ENCODE measurements at places on chromosomes 11 and 22.

GRCh38 chr11:6667733-6668374, 12.2 kb upstream of the DCHS1 start:
- DNase-seq = peak; percentile 28

DNA sequence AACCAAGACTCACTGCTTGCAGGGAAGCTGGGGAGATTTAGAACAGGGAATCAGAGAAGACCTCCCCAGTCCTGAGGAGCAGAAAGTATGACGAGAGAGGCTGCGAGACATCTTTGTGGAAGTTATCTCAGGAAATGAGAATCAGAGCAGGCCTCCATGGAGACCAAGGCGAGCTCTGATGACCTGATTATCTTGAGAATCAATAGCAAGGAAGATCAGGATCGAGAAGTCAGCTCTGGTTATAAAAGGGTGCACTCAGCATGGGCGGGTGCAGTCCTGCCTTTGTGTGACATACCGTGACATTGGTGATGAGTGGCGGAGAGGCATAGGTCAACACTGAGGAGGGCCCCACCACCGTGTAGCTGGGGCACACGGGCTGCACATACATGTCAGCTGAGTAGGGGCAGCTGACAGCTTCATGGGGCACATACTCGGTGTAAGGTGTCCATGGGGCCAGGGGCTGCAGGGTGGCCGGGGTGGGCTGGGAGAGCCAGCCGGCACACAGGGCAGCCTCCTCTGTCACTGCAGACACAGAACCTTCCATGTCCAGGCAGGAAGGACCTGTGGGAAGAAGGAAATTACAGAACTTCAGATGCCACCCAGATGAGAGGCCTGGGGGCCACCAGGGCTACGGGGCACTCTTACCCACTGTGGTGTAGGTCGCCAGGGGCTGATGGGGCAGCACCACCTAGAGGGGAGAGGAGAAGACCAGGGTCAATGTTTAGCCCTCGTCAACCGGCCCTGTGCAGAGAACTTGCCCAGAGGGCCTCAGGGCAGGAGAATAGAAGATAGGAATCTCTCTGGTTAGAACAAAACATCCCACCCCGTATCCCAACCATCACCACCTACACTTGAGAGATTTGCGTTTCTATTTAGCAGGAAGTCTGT, 21.7 kb downstream of the POU2AF1 start:
- no peak for DNase-seq

DNA sequence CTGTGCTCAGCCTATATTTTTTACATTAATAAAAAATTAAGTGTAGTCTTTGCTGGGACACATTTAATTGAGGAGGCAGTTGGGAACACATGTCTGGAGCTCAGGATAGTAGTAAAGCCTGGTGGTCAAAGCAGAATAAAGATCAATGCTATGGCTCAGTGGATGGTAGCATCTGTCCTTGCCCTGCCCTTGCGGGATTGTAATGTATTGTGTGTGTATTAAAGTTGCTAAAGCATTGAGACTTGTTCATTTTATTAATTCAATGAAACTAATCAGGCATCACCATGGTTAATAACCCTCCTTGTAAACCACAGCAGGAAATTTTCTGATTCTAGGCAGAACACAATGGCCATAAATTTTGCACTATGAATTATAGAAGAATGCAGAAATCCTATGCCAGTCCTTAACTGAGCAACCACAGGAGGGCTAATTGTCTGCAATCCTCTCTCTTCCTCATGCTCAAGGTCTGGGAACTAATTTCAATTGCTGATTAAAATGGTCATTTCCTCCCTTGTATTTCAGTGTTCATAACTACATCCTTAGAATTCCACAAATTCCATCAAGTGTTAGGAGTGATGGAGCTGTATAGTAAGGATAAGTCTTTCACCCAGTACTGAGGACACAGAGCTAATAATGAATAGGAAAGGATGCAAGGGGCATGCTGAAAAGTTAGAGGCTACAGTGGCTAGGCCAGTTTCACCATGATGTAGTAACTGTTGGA, 403.2 kb upstream of the DDI1 start:
- DNase-seq = no peak

GRCh38 chr11:59216641-59217564, 4.2 kb upstream of the MPEG1 start:
- no peak for DNase-seq

DNA sequence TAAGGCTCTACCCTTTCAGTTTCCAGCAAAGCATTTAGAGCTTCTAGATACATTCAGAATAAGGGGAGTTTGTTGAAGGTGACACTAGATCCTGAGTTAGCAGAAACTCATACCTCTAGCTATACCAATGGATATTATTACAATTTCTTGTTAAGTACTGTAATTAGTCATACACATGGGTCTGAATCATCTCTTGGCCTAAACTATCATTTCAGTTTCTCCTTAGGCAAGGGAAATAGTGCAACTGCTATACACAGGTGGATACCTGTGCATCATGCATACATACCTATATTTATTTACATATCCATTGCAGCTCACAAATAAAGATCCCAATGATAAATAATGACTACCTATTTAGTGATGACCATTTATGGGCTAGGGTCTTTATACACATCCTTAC, 45.1 kb upstream of the PAX6 start:
- DNase-seq = no peak

DNA sequence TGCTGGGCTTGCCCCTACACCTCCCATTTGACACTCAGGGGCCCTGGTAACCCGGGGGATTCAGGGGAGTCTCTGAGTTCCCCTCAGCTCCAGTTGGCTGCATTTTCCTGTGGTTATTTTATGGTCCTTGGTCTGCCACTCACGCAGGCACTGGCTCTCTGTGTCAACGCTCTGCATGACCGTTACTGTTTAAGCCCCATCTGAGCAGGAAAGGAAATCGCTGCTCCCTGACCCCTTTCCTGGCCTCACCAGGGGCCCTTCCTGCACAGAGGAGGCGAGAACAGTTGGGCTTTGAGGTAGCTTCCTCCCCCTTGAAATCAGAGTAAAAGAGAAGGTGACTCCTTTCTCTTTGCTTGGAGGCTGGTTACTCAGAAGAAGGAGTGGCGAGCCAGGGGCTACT, 2.4 kb downstream of the C1QTNF4 start:
- no peak for DNase-seq

DNA sequence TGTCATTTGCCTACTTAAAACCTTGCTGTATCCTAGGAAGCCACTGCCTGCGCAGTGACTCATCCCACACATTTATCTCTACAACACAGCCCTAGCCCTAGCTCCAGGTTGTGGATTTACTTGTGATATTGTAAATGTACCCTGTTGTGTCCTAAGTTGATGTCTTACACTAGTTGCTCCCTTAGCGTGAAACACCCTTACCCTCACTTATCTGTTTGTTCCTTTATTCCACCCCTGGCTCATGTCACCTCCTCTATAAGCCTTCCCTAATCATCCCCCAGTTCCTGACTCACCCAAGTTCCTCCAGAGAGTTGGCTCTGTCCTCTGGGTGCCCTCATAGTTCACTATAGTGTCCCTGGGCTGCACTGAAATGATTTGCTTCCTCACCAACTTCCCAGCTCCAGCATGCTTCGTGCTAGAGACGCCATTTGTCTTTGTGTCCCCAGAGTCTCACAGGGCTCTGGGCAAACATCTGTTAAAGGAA, 431.8 kb upstream of the FAT3 start:
- DNase-seq = no peak

- DNase-seq = no peak
Observed at GRCh38 chr22:20061481-20061861, 18.6 kb upstream of the DGCR8 start.

- DNase-seq = no peak
Observed at GRCh38 chr11:75899806-75900205, 84.8 kb downstream of the UVRAG start.

GRCh38 chr11:119388103-119388502, 6.6 kb upstream of the USP2 start:
- no peak for DNase-seq

DNA sequence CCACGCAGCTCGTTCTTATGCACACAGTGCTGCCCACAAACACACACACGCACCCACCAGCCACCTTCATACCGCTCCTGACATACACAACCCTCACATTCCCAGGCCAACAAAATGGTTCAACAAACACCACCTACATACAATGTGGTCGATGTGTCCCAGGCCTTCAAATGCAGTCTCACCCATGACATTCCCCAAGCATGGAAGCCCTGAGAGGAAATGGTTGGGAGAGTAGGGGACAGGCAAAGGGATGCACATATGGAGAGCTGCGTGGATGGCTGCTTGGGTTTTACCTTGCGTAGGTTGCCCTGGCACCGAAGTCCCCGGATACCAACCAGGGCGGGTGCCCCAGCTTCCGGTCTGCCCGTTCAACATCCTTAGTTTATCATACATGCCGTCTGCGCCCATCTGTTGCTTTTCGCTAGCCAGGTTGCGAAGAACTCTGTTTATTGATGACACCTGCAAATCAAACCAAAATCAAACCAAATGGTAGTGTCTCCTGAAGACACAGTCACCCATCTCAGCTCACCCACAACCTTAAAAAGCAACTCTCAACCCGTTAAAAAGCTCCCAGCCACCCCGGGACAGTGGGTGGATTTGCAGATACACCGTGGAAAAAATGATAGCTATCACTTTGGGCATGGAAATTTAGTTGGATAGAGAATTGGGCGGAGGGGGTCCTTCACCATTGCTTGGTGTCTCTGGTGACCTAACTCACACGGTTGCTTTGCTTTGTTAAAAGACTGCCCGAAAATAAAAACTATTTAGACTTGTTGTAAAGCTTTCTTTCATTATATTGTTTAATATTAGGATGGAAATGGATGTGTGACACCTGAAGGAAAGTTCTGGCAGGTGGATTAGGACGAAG, 10.5 kb downstream of the PAX6 start:
- DNase-seq = no peak

GRCh38 chr11:69912161-69912910, 93.1 kb upstream of the FGF3 start:
- DNase-seq = no peak

DNA sequence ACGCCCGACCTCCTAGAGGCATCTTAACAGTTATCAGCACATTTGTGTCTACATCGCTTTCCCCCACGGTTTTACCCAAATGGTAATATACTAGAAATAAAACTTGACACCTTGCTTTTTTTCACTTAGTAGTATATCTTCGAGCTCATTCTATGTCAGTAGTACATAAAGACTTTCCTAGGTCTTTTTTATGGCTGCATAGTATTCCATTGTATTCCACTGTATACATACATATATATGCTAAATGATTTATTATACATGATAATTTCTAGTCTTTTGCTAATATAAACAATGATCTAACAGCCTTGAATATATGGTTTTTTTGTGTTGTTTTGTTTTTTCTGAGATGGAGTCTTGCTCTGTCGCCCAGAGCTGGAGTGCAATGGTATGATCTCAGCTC, 34.8 kb upstream of the DLAT start:
- DNase-seq = no peak

GRCh38 chr11:6616596-6617250, 2.5 kb downstream of the TPP1 start:
- DNase-seq = no peak

GRCh38 chr11:16011396-16011795, 344.9 kb downstream of the SOX6 start:
- no peak for DNase-seq

Data from activated naive CD4-positive, alpha-beta T cell treated with Interleukin-2 at 50 U/mL for 16 hours (primary cell).